ENCODE measurements at places on chromosomes 12 and 14.
A peak's percentile ranks its signal among the peaks of the same experiment; 100 is the strongest.

DNA sequence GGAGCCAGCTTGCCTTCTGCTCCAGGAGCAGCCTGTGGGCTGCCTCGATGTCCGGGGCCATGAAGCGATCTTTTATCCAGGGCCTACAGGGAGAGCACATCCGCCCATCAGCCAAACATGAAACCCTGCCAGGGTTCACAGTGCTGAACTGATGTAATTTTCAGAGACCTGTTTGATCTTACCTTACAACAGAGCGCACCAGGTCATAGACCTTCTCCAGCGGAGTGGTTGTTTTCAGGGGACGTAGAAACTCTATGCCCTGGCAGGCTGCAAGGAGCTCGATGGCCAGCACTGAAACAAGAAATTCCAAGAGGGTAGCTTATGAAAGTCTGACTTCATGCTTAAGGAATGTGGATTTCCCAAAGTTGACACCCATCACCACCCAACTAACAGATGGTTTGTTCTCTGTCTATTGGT is 19.7 kb downstream of the HAL start:
- no peak for DNase-seq

DNA sequence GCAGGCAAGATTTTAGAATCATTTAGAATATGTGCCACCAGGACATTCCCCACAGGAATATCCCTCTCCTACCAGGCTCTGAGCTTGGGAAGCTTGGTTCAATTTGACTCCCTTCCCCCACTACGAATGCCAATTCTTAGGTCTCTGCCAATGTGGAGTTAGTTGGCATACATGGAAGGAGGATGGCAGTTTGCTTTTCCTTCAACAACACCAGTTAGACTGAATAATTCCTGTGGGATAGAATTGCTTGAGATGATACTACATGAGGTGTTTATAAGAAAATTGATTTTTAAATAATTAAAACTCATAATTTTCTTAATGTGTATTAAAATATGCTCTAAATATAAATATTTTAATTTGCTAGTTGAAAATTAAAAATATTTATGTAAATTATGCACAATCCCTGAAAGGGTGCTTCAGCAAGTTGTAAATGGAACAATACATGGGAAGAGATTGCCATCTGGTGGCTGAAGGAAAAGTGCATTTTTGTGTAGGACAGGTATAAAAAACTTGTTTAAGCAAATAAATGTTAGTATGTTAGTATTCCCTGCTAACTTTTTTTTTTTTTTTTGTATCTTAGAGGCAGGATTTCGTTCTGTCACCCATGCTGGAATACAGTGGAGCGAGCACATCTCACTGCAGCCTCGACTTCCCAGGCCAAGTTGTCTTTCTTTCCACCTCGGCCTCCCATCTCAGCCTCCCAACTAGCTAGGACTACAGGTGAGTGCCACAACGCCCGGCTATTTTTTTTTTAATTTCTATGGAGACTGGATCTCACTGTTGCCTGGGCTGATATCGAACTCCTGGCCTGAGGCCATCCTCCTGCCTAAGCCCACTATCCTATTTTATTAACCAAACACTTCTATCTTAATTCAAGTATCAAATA is 25.8 kb upstream of the STRAP start:
- DNase-seq, result no peak

DNA sequence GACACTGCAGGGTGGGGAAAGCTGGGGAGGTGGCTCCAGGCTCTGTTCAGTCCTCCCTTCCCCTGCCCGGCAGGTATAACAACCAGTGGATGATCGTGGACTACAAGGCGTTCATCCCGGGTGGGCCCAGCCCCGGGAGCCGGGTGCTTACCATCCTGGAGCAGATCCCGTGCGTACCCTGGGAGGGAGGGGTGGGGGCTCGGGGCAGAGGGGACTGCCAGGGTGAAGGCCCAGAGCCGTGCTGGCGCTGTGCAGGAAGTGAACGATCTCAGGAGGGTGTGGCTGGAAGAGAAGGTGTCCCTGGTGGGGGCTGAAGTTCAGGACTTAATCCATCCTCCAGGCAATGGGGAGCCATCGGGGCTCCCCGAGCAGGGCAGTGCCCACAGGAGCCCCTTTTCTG is 18.9 kb downstream of the SDS start:
- no peak for DNase-seq

- DNase-seq, result no peak
Measured at GRCh38 chr12:9933958-9934357, 1.8 kb upstream of the CLEC2A start.

DNA sequence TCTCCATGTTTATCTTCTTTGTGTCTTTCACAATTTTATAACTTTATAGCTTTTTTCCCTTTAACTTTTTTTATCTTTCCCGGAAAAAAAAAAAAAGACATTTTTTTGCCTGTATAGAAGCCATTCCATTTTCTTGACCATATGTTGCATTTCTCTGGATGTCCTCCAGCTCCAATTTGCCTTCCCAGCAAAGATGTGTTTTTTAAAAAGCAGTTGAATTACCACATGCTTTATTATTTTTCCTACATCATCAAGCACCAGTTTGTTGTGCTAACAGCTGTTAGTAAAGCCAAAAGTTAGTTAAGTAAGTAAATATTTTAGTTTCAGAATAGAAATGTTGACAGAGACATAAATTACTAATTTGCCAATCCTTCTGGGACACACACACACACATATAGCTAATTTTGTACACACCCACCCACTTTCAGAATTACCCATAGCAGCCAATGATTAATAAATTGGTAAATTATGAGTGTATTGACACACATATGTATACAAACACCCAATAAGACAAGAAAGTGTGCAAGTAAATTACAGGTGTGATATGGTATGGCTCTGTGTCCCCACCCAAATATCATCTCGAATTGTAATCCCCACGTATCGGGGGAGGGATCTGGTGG is 118.3 kb downstream of the SLC38A6 start:
- no peak for DNase-seq

DNA sequence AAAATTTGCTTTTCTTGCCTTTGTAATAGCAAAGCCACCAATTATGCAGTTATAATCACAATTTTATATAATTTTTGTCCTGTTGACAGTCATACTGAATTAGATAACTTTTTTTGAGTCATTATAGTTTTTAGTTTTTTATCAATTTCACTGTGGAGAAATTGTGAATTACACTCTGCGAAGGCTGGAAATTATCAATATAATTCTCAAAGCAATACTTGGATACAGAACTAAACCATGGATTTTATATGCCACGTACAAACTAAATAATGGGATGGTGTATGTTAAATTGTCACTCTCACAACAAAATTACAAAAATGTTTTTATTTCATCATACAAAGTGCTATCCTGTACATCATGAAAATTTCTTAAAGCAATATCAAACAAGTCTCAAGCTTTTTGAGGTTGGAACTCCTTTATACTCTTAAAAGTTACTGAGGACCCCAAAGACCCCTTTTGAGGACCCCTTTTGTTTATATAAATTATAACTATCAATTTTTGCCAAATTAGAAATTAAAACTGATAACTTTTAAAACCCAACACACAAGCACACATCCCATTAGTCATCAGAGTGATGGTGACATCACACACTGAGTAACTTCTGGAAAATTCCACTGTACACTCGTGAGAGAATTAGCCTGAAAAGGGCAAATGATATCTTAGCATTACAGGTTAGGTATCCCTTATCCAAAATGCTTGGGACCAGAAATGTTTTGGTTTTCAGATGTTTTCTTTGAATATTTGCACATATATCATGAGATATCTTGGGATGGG is 19.8 kb upstream of the AQP2 start:
- no peak for DNase-seq

DNA sequence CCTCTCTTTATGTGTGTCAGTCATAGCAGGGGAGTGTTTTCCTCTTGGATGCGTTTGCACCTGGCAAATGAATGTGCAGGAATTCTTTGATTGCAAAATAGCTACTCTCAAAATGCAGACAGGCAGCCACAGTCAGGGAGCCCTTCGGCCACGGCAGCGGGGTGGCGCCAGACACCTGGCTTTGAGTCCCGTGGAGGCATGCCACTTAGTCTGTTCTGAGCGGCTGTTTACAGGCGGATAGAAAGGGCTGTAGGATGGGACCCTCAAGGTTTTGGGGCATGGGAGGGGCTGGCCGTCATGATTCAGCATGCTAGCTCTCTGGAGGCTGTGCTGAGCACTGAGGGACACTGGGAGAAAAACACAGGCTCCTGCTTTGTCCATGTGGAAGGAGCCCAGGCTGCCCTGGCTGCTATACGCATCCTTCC is 117.1 kb downstream of the SLC25A47 start:
- DNase-seq, result no peak

DNA sequence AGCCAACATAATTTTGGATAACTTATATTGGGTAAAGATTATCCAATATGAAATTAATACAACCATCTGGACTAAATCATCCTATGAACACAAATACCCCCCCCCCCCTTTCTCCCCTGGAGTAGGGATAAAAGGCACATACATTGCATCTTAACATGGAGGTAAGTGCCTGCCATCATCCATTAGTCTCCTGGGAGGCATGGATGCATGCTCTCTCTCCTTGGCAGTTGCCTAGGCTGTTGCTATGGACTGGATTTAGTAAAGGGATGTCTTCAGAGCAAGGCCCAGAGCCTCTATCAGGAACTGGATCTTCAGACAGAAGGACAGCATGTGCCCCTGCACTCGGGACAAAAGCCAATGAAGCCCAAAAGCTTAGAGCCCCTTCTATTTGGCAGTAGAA is 40.6 kb downstream of the SMOC1 start:
- DNase-seq, result no peak

- no peak for DNase-seq
Measured at GRCh38 chr12:45789025-45789424, 59.5 kb downstream of the ARID2 start.

DNA sequence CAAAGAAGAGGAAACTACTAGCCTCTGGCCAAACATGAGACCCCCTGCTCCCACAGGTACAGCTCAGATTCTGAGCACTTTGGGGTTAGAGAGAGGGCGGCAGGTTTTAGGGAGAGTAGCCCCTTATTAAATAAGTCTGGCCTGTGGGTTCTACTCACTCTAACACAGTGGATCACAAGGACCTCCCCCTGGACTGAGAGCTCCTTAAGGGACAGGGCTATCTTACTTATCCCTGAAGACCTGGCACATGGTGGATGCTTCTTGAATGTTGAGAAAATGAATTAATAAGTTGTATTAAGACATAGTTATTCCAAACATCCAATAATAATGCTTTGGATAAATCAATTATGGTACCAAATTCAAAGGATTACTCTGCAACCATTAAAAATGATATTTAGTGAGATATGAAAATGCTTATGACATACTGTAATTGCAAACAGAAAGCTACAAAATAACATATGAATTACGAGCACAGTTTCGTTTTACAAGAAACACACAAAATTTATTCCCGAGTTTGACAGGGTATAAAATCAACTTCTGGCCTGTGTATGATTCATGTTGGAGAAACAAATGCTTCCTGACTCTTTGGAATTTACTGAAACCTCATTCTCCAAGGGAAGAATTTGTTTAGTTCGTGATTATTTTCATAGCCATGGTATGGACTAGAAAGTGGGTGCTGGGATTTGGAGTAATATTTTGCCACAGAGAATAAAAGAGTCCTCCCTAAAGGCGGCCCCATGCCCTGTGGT is 59.3 kb upstream of the BDKRB2 start:
- no peak for DNase-seq

DNA sequence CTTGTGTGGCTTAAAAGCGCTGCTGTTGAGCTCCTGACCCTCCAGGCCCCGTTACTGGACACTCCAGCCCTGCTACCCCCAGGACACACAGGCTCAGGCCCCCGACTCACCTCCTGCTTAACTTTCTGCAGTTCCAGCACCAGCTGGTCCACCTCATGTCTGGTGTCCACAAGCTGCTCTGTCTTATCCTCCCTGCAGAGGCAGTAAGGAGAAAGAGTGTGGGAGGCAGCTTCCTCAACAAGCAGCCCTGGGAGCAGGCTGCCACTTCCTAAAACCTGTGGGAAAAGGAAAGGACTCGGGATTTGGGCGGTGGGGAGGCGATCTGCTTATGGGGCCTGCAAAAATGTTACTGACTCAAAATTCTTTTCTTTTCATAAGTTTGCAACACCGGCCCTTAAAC is 79.2 kb downstream of the CCDC88C start:
- no peak for DNase-seq

- no peak for DNase-seq
Measured at GRCh38 chr12:31089072-31089471, 15.4 kb downstream of the DDX11 start.

GRCh38 chr12:105744371-105745058 is 394.2 kb downstream of the NUAK1 start:
- no peak for DNase-seq

GRCh38 chr12:91123236-91123916 is 12.1 kb upstream of the LUM start:
- no peak for DNase-seq

DNA sequence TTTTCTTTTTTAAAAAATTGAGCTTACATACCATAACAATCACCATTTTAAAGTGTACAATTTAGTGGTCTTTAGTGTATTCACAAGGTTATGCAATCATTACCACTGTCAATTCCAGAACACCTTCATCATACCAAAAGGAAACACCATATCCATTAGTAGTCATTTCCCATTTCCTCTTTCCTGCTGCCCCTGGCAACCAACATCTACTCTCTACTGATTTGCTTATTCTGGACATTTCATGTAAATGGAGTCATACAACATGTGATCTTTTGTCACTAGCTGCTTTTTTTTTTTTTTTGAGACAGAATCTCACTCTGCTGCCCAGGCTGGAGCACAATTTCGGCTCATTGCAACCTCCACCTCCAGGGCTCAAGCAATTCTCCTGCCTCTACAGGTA is 66.8 kb upstream of the CFL2 start:
- no peak for DNase-seq

GRCh38 chr14:58331111-58331510 is 32.8 kb downstream of the ARID4A start:
- peak; percentile 76 for DNase-seq

- DNase-seq, result no peak
Measured at GRCh38 chr12:24899503-24900075, 49.3 kb downstream of the BCAT1 start.

DNA sequence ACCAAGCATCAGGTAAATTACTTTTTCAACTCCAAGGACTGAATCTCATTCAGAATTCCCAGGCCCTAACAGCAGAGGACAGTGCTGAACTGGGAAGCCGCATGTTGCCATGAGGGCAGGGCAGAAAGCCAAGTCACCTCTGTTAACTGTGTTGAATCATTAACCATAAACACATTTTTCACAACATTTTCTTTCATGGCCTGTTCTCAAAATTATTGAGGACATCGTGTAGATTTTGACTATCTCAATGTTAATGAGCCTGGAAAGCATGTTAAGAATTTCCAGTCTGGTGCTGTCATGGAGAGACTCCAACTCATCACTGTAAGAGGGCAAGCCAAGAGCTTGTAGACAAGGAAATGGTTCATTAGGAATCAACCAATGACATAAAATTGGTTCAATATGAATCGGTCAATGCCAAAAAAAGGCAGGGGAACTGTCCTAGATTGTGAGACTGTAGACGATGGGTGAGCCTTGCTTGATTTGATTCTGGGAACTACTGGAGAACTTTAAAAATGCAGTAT is 33.7 kb downstream of the CPM start:
- no peak for DNase-seq

DNA sequence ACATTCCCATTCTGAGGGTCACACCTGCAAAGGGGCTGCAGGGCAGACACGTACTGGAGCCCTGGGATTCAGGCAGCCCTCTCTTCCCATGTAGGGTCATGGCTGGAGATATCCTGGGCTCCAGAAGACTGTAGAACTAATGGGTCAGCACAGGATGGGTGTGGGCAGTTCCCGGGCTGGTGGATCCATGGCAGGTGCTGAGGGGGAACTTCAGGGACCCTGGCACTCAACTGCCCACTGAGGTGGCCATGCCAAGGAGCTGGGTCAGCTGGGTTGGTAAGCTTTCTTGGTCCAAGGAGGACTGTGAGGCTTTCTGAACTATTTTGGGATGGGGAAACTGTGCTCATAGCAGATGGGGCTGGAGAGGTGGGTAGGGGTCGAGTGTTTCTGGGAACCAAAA is 183.4 kb upstream of the RTL1 start:
- DNase-seq, result no peak

All from CMK (cell line).